NCI-H2029 treated with DMSO at 0.1 percent for 48 hours (cell line): ENCODE measurements at places on chromosomes 13 and 19.

DNA sequence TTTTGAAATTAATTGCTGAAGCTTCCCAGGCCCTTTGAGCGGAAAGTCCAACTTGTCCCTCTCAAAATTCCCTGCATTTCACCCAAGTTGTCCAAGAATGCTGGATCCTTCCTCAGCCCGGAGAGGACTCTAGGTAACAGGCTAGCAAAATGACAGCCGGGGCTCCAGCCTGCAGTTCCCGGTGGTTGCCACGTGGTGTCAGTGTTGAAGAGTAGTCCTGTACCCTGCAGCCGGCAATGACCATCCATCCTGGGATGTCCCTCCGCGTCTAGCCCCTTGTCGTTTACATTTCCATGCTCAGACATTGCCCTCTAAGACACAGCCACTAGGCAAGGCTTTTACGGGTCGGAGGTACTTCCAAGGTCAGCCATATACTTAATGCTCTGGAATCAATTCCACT lies 31.4 kb upstream of the MTIF3 start:
- peak; percentile 4 for DNase-seq

GRCh38 chr19:51637362-51637978 lies 7.3 kb upstream of the SIGLEC5 start:
- DNase-seq = no peak

- no peak for DNase-seq
These were observed 1793.2 kb upstream of the PCDH20 start for GRCh38 chr13:63208826-63209225.

GRCh38 chr19:50717891-50718254 lies 1.7 kb downstream of the SHANK1 start:
- no peak for DNase-seq

- DNase-seq = no peak
These were observed 11.7 kb downstream of the UGGT2 start for GRCh38 chr13:96041326-96042110.

GRCh38 chr13:26495750-26496149 lies 61.7 kb upstream of the WASF3 start:
- DNase-seq = no peak

- DNase-seq = no peak
These were observed 26.8 kb upstream of the ALOX5AP start for GRCh38 chr13:30708541-30708940.
